MM.1S (cell line): ENCODE measurements at places on chromosomes 6 and 20.

DNA sequence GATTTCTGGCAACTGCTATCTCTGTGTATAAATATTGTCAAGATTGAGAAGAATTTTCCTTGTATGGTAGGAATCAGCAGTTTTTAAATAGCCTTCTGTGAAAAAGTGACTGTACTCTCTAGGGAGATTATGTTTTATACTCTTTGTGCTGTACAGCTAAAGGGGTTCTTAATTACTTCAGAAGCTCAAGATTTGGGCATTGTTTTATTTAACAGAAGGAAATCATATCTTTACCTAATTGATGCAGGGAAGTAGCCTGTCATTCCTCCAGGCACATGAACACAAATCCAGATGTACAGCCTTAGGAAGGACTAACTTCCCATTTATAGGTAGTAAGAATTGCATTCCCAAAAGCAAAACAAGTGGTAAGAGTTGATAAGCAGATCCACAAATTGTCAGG, 1.3 kb downstream of the CALHM5 start:
- no peak for DNase-seq

DNA sequence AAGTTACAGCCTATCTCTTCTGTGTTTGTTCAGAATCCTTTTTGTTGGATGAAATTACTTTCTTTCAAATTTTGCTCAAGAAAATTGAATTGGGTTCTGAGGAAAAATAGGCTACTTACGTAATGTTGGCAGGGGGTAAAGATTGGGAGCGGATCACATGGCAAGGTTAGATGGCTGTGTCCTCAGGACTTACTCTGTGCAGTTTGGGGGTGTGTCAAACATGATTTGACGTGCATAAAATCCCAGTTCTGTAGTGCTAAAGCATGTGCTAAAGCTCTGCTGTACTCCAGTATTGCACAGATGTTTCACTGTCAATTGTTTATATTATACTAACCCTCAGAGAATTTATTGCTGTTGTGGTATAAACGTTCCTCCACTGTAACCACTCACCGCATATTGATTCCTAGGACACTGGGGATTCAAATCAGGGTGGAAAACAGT, 2.6 kb downstream of the NT5E start:
- no peak for DNase-seq

- DNase-seq: peak; percentile 55
Measured at GRCh38 chr6:163001330-163001729, 273.6 kb downstream of the PACRG start.

- peak; percentile 34 for DNase-seq
Measured at GRCh38 chr6:56370561-56371211, 123.3 kb upstream of the COL21A1 start.

DNA sequence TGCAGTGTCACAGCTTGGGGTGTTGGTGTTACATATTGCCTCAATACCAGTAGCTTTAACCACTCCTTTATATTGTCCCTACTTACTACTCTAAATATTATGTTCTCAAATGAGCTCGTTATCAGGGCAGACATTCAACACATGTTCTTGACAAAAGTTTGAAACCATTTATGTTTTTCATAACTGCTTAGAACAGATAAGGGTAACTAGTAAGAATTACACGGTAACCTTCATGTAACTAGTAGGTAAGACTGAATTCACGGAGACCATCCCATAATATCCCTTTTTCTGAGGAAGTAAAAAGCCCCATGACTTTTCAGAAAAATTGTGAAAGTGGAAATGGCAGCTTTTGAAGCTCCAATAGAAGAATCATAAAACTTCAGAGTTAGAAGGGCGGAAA, 59.6 kb upstream of the CENPW start:
- no peak for DNase-seq
